ENCODE measurements at places on chromosomes 4 and X.

DNA sequence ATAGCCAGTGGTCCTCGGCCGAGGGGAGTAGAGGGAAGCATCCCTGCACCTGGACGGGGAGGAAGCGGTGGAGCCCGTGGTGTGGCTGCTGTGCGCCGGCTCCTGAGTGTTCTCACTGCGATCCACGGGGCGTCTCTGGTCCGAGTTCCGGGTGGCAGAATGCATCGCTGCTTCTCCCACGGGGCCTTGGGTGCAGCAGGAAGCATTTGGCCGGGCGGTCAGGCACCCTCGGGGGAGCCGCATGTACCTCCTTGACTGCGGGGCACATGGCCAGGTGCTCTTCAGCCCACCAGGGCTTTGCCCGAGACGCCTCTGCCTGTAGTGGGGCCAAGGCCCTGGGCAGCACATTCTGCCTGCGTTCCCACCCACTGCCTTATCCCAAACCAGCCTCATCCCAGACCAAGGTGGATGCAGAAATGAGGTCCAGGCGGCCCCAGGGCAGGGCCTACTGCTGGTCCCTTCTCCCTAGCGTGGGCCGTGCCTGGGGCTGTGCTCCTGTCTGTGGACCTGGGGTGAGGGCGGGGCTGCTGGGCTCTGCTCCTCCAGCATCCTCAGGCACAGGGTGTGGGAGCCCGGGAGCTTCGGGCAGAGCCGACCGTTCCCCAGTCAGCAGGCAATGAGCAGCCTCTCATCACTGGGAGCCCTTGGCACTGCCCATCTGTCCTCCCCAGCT, 27.5 kb downstream of the NKX1-1 start:
- DNase-seq: no peak

- DNase-seq: no peak
These were observed 66.7 kb downstream of the STAG2 start for GRCh38 chrX:124028182-124028581.

DNA sequence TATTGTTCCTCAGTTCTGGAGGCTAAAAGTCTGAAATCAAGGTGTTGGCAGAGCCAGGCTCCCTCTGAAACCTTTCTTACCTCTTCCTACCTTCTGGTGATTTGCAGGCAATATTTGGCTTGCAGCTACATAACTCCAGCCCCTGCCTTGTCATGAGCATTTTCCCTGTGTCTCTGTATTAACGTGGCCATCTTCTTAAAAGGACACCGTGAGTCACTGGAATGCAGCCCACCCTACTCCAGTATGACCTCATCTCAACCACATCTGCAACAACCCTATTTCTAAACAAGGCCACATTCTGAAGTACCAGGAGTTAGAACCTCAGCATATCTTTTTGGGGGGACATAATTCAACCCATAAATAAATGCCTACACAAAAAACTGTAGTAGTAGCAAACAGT, 40.7 kb downstream of the FANCB start:
- DNase-seq: no peak

GRCh38 chrX:40952855-40953254, 132.4 kb upstream of the USP9X start:
- DNase-seq: no peak

- DNase-seq: no peak
These were observed 18.5 kb downstream of the GC start for GRCh38 chr4:71765350-71765749.

DNA sequence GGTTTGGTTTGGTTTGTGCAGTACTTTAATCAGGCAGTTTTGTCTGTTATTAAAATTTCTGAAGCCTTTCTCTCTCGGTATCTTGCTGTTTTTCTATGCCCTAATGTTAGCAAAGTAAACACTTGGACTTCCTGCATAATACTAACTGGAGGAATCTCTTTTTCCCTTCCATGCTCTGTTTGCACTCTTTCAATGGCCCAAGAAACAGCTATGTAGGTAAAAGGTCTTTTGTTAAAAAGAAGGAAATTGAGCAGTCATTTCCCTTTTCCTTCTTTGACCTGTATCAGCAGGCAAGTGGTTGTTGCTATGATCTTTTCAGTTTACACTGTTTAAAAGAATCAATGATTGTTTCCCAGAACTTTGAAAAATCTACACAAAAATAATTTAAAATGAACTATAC, 82.7 kb downstream of the CCSER1 start:
- no peak for DNase-seq

- no peak for DNase-seq
These were observed 39.6 kb upstream of the SRPX start for GRCh38 chrX:38260231-38260630.

DNA sequence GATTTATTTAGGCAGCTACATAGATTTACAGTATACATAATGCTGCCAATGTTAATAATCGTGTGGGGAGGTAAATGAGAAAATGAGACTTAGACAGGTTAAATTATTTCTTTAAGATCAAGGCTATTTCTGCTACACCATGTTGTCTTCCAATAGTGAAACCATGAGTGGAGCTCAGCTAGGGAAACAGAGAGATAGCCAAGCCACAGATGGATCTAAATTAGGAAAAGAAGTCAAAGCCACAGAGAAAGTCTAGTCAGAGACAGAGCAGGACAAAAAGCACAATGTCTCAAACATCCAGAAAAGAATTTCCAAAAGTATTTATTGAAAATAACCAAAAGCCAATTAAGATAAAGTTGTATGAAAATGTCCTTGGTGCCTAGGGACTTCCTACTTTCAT, 867.2 kb upstream of the GRID2 start:
- DNase-seq: no peak

DNA sequence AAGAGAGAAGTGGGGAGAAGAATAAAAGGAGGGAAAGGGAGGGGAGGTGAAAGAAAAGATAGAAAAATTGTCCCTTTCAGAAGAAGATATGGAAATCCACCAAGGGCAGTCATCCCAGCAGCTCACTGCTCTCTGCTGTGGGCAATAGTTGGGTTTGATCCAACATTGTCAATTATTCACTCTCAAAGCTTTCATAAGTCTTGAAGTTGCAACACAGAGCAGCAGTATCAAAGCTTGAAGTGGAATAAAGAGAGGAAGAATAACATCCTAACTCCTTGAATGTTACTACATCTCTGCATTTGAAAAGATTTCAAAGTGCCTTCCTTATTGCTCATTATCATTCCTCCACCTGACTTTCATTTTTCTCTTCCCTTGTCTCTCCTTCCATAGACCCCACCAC, 62.3 kb upstream of the HHIP start:
- DNase-seq: no peak

- DNase-seq: no peak
These were observed 256.3 kb downstream of the CENPC start for GRCh38 chr4:67288964-67289363.

GRCh38 chrX:24934279-24934678, 81.5 kb downstream of the ARX start:
- no peak for DNase-seq

GRCh38 chrX:2595258-2595657, 94.5 kb upstream of the DHRSX start:
- no peak for DNase-seq

GRCh38 chr4:57719456-57719855, 609.3 kb upstream of the IGFBP7 start:
- no peak for DNase-seq

DNA sequence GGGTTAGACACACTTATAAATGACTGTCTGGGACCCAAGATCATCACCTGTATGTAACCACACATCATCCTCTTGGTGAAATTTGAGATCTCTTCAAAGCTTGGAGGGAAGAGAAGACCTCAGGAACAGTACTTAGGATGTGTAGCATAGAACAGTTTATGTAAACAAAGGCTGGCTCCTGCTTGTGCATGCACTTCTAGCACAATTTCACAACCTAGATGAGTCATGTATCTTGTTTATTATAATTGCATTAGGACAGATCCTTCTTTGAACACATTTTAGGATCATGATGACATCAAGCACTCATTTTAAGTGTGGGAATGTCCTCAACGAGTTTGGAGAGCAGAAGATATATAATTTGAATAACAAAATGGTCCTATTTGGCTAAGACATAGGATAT, 26.3 kb upstream of the ZMAT1 start:
- no peak for DNase-seq

DNA sequence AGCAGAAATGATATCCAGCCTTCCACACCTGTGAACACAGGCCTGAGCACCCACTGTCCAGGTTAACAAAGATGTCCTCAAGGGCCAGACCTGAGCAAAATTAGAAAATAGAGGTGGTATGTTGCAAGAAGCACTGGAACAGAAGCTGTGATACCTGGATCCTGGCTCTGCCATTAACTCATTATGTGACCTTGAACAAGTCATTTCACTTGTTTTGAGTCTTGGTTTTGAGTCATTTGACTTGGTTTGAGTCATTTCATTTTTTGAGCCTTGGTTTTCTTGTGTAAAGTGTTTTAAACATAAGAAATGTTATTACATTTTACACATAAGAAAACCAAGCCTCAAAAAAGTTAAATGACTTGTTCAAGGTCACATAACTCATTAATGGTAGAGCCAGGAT, 2.9 kb upstream of the NWD2 start:
- no peak for DNase-seq

DNA sequence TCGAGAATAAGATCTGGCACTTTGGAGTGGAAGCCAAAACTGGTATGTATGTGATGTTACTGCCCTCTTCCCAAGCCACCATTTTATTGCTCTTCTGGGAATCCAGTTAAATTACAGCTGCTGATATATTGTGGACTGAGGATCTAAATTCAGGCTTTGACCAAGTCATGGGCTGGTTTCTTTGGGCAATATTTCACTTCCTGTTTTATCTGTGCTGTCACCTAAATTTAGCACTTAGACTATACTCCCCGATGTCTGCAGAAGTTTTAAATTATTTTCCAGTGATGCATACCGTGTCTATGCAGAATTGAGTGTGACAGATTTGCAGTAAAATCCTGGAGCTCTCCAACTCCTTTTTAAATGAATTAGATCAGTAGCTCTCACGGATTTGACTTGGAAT, 100.0 kb downstream of the TEX13A start:
- DNase-seq: no peak

GRCh38 chr4:85153221-85153620, 186.7 kb upstream of the WDFY3 start:
- DNase-seq: no peak

- no peak for DNase-seq
These were observed 333.7 kb downstream of the UNC5C start for GRCh38 chr4:95215043-95215442.

GRCh38 chr4:75511841-75512240, 2.4 kb downstream of the RCHY1 start:
- no peak for DNase-seq

- no peak for DNase-seq
These were observed 21.4 kb upstream of the NOX1 start for GRCh38 chrX:100895365-100896075.

DNA sequence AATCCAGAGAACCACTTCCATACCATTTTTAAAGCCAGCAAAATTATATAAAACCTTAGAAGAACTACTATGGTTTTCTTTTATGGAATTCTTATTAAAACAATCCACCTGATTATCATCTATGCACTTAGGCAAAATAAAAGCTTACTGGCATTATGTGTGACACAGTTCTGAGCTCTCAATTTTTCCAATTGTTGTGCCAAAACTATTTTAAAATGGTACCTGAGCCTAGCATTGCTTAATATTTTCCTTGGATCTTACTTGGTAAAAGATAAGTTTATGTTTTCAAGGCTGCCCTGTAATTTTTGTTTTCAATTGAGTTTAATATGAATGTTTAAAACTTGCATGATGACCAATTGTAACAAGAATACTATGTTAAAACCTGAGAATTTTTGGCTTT, 201.3 kb downstream of the MAD2L1 start:
- DNase-seq: no peak

GRCh38 chr4:124065422-124065821, 647.1 kb downstream of the ANKRD50 start:
- no peak for DNase-seq

DNA sequence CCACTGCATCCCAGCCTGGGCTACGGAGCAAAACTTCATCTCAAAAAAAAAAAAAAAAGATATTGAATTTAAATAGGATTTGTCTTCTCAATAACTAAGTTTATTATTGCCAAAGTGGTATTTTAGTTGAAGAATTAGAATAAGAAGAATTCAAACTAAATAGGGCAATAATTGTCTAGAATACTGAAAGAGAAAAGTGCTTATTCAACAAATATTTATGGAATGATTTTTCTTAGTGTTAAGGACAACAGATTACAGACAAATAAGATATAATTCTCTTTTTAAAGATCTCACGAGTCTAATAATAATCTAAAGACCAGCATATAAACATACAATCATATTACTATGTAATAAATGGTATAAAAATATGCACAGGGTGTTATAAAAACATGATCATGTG, 33.6 kb upstream of the ZFP42 start:
- DNase-seq: no peak

- DNase-seq: no peak
These were observed 506.9 kb upstream of the PCDH10 start for GRCh38 chr4:132642016-132642817.

GRCh38 chr4:73450398-73451004, 14.5 kb downstream of the AFP start:
- DNase-seq: peak; percentile 56

DNA sequence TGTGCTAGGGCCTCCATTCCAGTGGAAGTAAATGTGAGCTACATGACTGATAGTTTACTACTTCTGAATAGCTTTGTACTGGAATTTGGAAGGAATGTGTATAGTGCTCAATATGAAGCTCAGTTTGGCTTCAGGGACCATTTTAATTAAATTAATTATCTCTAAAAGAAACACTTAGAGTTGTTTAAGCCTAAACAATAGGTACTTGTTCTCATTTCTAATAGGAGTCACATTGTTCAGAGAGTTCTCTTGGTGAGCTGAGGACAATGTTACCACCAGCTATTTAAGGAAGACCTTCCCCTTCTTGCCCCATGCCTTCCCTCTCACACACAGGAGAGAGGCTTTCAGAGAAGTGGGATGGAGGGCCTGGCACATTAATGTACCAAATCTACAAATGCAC, 78.3 kb downstream of the CHIC2 start:
- no peak for DNase-seq

DNA sequence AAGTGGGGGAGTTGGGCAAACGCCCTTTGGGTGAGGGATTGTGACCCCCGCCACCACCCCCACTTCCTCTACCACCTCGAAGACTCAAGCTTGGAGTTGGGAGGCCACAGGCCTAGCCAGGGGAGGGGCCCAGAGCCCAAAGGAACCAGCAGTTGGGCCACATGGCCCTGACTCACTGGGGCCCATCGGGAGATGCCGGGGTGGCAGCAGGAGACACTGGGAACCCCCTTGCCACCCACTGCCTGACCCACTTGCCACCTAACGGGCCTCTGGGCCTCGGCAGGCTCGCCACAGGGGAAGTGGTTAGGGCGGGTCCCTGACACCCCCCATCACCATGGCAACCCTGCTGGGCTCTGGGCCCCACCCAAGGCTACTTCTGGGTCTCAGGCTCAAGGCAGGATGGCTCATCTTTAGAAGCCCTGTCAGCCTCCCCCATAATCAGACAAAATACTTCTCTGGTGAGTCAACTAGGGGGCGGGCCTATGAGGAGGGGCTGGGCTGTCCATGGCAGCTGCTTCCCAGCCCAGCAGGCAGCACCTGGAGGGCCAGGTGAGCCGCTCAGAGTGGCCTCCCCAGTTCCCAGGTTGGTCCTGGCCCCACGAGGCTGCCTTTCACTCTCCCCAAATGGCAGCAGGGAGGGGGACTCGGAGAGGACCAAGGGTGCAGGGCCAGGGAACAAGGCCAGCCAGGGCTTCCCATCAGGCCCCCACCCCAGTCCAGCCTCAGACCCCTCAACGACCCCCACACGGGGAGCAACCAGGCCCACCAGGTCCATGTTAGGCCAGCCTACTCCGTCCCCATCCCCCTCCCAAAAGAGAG, 5.6 kb downstream of the FLNA start:
- no peak for DNase-seq

Measured in NCI-H2081 treated with DMSO at 0.1 percent for 48 hours (cell line).